ENCODE measurements at places on chromosomes 11 and 22.

GRCh38 chr11:17560281-17561110 lies 13.4 kb downstream of the OTOG start:
- DNase-seq = no peak

DNA sequence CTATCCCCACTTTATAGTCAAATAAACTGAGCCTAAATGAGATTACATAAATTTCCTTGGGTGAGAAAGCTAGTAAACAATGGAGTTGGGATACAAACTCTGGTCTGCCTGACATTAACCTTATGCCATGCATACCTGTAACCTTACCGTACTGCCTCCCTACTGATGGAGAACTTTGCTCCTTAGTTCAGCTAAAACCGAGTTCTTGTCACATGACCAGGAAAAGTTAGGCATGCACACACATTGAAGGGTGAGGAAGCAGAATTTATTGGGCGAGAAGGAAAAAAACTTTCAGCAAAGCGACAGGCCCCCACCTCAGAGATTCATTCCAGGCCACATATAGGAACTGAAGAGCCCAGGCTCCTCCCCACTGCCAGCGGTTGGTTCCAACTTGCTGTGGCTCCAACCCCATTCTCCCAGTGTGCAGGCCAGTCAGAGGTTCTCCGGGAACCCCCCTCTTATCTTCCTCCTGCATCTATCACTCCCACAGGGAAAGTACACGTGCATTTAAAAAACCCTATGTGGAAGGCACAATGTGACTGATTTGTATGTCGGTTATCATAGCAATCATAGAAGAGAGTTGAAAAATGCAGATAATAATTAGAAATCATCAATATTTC lies 3.2 kb upstream of the PIWIL4 start:
- no peak for DNase-seq

DNA sequence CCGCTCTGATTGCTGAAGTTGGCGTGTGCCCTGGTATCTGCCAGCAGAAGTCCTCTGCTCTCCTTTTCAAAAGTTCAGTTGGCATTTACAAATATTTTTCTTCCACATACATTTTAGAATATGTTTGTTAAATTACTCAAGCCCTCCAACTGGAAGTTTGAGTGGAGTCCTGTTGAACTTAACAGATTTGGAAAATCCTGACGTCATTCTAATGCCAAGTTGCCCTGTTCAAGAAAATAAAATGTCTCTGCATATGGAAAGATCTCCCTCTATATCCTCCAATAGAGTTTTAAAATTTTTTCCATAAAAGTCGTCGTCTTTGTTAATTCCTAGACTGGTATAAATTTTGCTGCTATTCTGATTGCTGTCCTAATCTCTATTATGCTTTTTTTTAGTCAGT lies 3.3 kb downstream of the KCNQ1OT1 start:
- DNase-seq = no peak

DNA sequence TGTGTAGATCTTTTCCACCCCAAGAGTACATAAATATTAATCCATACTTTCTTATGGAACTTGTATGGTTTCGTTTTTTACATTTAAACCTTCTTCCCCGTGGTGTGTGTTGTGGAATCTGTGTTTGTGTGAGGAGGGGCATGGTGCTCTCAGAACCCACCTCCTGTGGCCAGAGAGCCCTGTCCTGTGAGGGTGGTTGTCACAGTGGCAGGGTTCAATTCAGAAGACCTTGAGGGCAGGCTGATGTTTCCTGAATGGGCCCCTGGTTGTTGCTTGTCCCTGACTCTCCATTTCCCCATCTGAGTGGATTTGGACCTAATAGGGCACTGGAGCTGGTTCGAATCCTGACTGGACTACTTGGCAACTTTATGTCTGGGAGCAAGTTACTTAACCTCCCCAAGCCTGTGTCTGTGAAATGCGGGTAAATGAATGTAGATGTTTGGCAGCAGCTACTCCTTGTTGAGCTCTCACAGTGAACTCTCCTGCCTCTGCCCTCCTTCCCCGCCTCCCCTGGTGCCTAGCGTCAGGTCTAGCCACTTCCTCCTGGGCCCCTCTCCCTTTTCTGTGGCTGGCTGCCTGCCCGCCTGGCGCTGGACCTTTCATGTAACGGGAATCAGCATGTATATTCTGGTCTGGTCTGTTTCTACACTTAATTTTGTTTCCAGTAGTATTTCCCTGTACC lies 7.3 kb downstream of the NEAT1 start:
- DNase-seq = no peak

- DNase-seq = no peak
These were observed 17.8 kb upstream of the RCN1 start for GRCh38 chr11:32072872-32073643.

GRCh38 chr11:92272651-92273050 lies 48.0 kb downstream of the FAT3 start:
- no peak for DNase-seq
